ENCODE measurements at places on chromosomes 7 and 10.

DNA sequence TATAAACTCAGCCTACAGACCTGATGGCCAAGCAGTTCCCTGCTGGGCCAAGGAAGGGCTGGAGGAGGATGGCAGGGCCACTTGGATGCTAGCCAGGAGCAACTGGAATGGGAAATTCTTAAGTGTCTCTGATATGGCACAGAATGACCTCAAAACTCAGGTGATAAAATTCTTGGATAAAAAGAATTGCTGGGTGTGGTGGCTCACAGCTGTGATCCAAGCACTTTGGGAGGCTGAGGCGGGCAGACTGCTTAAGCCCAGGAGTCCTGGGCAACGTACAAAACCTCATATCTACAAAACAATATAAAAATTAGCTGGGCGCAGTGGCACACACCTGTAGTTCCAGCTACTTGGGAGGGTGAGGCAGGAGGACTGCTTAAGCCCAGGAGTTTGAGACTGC lies 14.0 kb upstream of the PKD1L1 start:
- H3K27me3 ChIP-seq: no peaks in the 10 kb centered on the region
- no peak overlapping the region for H3K27ac ChIP-seq
- peaks cover 59% of the 10 kb centered on the region for H3K36me3 ChIP-seq
- H3K4me1 ChIP-seq: peaks cover 1% of the 10 kb centered on the region
- H3K4me3 ChIP-seq: no peak overlapping the region

DNA sequence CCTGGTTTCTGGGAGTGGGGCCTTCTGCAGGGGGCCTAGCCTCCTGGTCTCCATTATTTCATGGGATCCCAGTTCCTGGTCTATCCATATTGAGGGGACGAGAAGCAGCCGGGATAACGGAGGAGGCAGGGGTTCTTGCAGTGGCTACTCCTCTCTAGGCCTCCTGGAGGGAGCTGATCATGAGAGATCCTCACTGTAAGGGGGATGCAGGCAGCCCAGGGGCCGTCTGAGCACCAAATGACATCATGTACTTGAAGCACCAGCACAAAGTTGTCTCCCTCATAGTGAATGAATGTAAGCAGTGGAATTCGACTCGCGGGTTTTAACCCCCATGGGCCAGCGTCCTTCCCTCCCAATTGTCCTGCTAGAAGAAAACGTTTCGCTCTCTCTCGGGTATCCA lies 964 bp upstream of the ADCY1 start:
- H3K36me3 ChIP-seq: no peaks in the 10 kb centered on the region
- H3K27me3 ChIP-seq: peaks cover 45% of the 10 kb centered on the region
- no peak overlapping the region for H3K27ac ChIP-seq
- H3K4me1 ChIP-seq: no peaks in the 10 kb centered on the region

DNA sequence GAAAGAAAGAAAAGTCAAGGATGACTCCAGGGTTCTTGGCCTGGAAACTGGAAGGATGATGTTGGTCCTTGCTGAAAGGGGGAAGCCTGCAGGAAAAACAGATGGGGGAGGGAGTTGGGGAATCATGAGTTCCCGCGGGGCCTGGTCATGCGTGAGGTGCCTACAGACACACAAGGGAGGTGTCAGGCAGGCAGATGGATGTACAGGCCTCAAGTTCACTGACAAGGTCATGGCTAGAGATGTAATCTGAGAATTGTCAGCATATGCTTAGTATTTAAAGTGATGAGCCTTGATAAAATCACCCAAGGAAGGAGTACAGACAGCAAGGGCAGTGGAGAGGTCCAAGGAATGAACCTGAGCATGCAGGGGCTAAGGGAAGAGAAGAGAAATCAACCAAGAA lies 46.8 kb downstream of the DLG5 start:
- H3K4me1 ChIP-seq: no peaks in the 10 kb centered on the region
- no peak overlapping the region for H3K4me3 ChIP-seq
- DNase-seq: no peak
- peaks cover 9% of the 10 kb centered on the region for H3K27me3 ChIP-seq
- H3K36me3 ChIP-seq: no peaks in the 10 kb centered on the region

DNA sequence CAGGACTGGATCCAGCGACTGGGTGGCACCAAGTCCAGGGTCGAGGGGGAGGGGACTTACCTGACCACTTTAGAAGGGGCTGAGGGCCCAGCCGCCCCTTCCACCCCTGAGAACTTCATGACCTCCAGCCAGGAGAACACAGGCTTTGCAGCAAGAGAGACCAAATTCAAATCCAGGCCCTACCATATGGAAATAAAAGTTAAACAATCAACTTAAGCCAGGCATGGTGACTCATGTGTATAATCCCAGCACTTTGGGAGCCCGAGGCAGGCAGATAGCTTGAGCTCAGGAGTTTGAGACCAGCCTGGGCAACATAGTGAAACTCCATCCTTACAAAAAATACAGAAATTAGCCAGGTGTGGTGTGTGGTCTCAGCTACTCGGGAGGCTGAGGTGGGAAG lies 61.9 kb downstream of the COL13A1 start:
- H3K4me1 ChIP-seq: no peaks in the 10 kb centered on the region
- no peak overlapping the region for H3K27ac ChIP-seq
- no peaks in the 10 kb centered on the region for H3K36me3 ChIP-seq
- no peak for DNase-seq
- H3K4me3 ChIP-seq: no peak overlapping the region

GRCh38 chr7:148838905-148839304 lies 45.2 kb downstream of the EZH2 start:
- H3K27me3 ChIP-seq: no peaks in the 10 kb centered on the region
- no peak for DNase-seq
- H3K4me3 ChIP-seq: no peak overlapping the region
- H3K27ac ChIP-seq: no peak overlapping the region
- peaks cover 55% of the 10 kb centered on the region for H3K36me3 ChIP-seq

- peaks cover 9% of the 10 kb centered on the region for H3K4me1 ChIP-seq
- H3K27me3 ChIP-seq: no peaks in the 10 kb centered on the region
- H3K4me3 ChIP-seq: no peak overlapping the region
- H3K36me3 ChIP-seq: no peaks in the 10 kb centered on the region
Measured at GRCh38 chr7:40311307-40311706, 176.5 kb downstream of the SUGCT start.

All from activated naive CD4-positive, alpha-beta T cell treated with anti-CD3 and anti-CD28 coated beads for 36 hours (primary cell).